Osteoblast (primary cell): ENCODE measurements at places on chromosomes 13 and 19. TPM values are rescaled to one million over a fixed set of nuclear protein-coding genes. Genes with fewer than 3 reads are reported as not detected.

Gene HAUS8
- total RNA-seq = 1.8 and 2.1 TPM in 2 replicates

Gene B3GNT3
- not detected in 2 replicates for total RNA-seq

Gene TPTE2
- not detected in 2 replicates for total RNA-seq

Gene SLC39A3
- 33.0 and 33.7 TPM in 2 replicates for total RNA-seq

Gene CD79A
- total RNA-seq = 0.36 TPM in 1 of 2 replicates, not detected in the other

Gene OR7C1
- not detected in 2 replicates for total RNA-seq

Gene CRYL1
- 12.7 and 13.0 TPM in 2 replicates for total RNA-seq

Gene CD37
- total RNA-seq = 0.36 TPM in 1 of 2 replicates, not detected in the other

Gene SLAIN1
- not detected in 2 replicates for total RNA-seq
